Stimulated activated naive B cell treated with anti-CD40 and anti-IgM and Interleukin-4, amounts not matched to agents 10 μg/mL and 1 μg/mL and 100 μg/mL, for 72 hours (primary cell): ENCODE measurements at places on chromosomes 11 and 22.

GRCh38 chr11:36540998-36541397, 26.8 kb upstream of the RAG1 start:
- peak; percentile 30 for DNase-seq

DNA sequence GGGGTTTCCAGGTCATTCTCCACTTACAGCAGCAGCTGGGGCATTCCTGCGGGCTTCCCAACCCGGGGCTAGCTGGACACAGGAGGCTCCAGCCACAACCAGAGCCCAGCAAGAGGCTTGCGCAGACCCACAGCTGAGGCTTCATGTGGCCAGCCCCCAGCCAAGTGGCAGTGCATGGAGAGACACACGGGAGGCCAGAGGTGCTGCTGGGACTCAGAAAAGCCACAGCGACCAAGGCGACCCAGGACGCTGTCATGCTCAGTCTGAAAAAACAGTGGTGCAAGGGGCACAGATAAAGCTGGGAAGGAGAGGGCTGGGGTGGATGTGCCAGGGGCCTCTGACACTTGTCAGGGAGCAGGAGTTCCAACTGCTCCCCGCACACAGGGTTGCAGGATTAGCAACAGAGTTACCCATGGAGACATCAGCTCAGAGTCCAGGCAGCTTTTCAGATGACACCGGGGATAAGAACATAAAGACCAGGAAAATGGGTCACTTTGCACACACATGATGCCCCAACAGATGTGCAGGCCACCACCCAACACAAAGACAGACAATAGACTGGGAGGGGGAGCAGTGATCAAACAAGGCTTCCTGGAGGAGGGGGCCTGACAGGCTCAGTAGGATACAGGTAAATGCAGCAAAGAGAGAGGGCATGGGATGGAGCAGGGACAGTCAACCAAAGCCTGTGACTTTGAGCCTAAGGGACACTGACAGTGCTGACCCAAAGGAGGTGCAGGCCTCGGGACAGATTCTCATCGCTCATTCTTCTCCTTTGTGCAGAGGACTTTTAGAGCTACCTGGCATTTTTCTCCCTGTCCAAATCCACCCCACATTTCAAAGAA, 6.9 kb upstream of the NEAT1 start:
- DNase-seq, result no peak

GRCh38 chr11:97732011-97732632, 1288.6 kb upstream of the CNTN5 start:
- DNase-seq, result no peak

DNA sequence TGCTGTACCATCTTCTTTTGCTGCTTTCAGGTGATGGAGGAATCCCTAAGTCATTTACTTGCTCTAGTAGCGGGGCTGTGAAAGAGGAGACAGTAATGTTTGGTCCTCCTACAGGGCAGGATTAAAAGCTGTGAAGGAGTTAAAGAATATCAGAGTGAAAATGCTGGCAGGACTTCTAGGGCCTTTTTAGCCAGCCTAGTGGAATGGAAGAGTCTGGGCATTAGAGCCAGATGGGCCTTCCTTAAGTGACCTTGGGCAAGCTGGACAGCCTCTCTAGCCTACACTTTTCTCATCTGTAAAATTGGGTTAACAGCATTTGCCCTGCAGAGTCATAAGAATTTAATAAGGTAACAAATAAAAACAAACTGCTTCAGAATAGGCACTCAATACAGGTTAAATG, 114.7 kb downstream of the RBFOX2 start:
- DNase-seq, result no peak

GRCh38 chr11:33970984-33971466, 79.1 kb upstream of the LMO2 start:
- DNase-seq, result peak; percentile 41

- no peak for DNase-seq
Observed at GRCh38 chr11:31641477-31642062, 132.0 kb downstream of the ELP4 start.

- no peak for DNase-seq
Observed at GRCh38 chr22:50479721-50480120, 1.6 kb upstream of the ADM2 start.

DNA sequence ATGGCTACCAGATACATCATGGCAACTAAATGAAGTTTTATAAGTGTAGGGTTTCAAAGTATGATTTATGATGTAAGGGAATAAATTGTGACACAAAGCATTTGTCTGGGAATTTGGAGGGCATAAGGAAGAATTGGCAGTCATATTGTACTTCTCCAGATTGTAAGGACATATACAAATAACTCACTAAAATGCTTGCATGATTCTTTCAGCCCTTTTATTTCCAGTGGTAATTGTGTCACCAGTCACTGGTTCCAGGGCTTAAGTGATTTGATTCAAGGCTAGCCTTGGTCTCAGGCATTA, 299.4 kb upstream of the ANO5 start:
- DNase-seq, result no peak

- DNase-seq, result no peak
Observed at GRCh38 chr11:120867988-120868387, 155.9 kb upstream of the TBCEL start.

DNA sequence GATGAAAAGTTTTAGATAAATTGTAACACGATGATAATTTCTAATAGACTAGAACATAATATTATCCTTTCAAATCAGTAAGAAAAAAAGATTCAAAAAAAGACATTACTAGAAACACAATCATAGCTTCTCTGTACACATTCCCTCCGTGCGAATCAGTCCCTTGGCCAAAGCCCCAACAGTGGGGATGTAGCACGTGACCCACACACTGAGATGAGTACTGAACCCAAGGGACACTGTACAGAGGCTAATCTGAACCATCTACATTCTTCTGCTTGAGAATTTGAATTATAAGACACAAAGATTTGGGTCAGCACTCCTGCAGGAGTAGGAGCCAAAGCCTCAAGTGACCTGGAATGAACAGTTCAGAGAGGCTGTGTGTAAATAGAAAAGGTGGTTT, 353.7 kb downstream of the INSC start:
- no peak for DNase-seq

GRCh38 chr11:2655016-2655719, 44.6 kb downstream of the KCNQ1OT1 start:
- DNase-seq, result no peak

GRCh38 chr22:36445158-36445668, 36.2 kb downstream of the TXN2 start:
- no peak for DNase-seq

GRCh38 chr22:37012262-37012904, 6.9 kb downstream of the TST start:
- DNase-seq, result no peak

DNA sequence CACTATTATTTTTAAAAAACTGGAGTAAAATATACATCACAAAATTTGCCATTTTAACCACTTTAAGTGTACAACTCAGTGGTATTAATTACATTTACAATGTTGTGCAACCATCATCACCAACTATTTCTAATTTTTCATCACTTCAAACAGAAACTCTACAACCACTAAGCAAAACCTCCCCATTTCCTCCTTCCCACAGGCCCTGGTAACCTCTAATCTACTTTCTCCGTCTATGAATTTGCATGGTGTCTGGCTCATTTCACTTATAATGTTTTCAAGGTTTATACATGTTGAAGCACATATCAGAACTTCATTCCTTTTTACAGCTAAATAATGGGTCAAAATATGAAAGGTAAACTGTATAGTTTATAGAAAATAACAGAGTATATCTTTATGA, 24.4 kb downstream of the DDI1 start:
- no peak for DNase-seq

DNA sequence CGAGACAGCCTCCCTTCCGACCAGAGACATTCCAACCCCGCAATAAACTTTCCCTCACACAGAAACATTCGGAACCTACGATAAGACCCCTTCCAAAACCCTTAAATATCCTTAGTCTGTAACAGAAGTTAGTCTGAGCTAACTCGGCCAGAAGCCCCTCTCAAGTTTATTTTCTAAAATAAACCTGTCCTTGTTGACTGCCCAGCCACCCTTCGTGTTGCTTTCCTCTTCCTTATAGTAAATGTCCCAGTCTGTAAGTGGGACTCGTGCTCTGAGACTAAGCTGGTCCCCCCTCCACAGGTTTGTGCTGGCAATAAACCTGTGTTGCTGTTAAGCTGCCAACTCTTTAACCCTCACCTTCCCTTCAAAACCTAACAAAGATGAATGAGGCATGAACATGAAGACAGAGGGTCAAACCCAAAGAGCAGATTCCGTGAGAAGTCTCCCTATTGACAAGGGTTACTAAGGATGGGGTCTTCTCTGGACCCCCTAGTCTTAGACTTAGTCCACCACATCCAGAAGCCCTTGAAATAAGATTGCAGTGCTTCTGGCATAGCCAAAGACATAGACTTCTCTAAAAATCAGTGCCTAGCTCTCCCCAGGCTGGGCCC, 18.2 kb downstream of the MIF start:
- no peak for DNase-seq

GRCh38 chr22:19717181-19717580, 2.9 kb downstream of the SEPTIN5 start:
- no peak for DNase-seq

DNA sequence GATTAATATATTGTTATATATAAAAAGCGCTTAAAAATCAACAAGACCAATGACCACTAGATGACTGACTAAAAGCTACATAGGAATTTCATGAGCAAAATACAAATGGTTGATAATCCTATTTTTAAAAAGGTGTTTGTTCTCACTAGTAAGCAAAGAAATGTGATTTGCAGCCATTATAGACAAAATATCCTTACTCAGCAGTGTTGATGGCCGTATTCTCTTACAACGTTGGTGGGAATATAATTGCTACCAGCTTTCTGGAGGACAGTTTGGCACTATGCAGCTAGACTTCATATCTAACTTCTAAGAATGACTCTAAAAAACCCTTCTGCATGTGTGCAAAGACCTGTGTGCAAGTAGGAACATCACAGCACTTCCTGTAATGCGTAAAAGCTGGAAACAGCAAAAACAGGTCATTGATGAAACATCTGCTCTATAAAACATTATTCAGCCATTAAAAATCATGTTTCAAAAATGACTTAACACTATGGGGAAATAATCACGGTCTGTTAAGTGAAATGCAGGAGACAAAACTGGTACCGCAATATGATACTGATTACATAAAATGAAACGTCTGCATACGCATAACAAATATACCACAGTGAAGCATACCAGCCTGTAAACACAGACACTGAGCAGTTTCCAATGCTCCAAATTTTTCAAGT, 70.1 kb upstream of the LINC01488 start:
- DNase-seq, result no peak

DNA sequence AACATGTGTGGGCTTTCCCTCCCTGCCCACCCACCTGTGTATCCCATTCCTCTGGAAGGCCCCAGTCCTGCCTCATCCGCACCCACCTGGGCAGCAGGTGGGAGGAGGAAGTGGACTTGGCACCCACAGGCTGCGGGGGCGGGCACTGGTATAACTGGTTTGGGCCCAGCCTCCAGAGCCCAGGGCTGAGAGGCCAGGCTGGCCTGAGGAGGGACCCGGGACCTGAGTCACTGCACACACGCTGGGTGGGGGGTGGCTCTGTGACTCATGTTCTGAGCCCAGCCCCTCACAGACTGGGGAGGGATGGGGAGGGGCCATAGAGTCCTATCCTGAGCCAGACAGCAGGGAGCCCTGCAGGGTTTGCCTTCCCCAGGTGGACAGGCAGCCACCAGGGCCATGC, 16.7 kb downstream of the PHLDA2 start:
- no peak for DNase-seq

- DNase-seq, result no peak
Observed at GRCh38 chr11:110318638-110319404, 22.4 kb upstream of the RDX start.

DNA sequence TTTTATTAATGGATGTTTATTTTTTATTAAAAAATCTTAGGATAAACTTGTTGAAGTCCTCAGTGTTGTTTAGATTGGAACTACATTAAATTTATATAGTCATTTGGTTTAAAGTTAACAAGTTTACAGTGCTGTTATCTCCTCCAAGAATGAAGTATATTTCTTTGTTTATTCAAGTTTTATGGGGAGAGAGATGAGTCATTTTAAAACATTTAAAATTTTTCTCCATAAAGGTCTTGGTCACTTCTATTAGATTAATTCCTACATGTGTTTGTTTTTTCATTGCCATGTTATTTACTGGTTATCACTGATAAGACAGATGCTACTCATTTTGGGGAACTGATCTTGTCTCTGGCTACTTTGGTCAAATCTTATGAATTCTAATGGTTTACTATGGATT, 429.6 kb downstream of the METTL15 start:
- no peak for DNase-seq

GRCh38 chr11:84256618-84257017, 970.5 kb upstream of the CCDC90B start:
- no peak for DNase-seq

DNA sequence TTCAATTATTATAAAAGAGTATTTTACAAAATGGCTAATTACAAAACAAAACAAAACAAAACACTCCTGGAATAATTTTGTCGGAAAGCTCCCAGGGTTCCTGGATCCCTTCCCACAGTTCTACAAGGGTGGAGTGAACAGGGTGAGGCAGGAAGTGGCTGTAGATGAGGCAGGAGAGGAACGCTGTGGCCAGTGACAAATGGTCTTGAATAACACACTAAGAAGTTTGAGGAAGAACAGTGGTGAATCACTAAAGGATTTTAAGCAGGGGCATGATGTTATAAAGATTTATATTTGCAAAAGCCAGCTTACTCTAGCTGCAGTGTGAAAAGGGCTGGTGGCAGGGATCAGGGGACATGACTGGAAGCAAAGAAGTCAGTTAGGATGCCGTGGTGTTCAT, 33.8 kb upstream of the APOA1 start:
- no peak for DNase-seq

GRCh38 chr11:16596231-16596630, 142.2 kb upstream of the C11orf58 start:
- DNase-seq, result no peak

GRCh38 chr11:47242596-47243192, 5.9 kb downstream of the ACP2 start:
- no peak for DNase-seq

DNA sequence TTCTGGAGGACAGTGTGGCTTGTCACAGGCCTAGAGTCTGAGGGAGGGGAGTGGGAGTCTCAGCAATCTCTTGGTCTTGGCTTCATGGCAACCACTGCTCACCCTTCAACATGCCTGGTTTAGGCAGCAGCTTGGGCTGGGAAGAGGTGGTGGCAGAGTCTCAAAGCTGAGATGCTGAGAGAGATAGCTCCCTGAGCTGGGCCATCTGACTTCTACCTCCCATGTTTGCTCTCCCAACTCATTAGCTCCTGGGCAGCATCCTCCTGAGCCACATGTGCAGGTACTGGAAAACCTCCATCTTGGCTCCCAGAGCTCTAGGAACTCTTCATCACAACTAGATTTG, 13.0 kb downstream of the PIK3IP1 start:
- DNase-seq, result no peak

DNA sequence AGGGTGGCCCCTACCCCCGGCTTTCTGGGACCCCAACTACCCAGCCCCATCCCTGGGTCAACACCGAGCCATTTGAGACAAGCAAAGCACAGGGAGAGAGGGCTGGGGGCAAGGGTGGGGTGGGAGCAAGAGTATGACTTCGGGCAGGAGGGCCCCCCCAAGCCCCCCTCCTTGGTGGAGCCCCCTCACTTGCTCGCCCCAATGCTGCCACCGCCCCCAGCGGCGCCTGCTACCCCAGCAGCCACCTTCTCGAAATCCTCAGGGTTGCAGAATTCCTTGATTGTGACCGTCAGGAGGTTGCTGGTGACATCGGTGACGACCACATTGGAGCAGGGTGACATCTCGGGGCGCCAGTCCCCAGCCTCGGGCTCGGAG, 6.0 kb downstream of the CBX6 start:
- DNase-seq, result no peak

GRCh38 chr11:72573072-72573854, 101.0 kb downstream of the PDE2A start:
- DNase-seq, result no peak
